Activated CD8-positive, alpha-beta memory T cell treated with anti-CD3 and anti-CD28 coated beads, Interleukin-2, amount 10 ng/mL, durations not matched to agents 7 days and 5 days (primary cell): ENCODE measurements at places on chromosomes 4 and X. TPM values are rescaled to one million over a fixed set of nuclear protein-coding genes. Genes with fewer than 3 reads are reported as not detected.

DNA sequence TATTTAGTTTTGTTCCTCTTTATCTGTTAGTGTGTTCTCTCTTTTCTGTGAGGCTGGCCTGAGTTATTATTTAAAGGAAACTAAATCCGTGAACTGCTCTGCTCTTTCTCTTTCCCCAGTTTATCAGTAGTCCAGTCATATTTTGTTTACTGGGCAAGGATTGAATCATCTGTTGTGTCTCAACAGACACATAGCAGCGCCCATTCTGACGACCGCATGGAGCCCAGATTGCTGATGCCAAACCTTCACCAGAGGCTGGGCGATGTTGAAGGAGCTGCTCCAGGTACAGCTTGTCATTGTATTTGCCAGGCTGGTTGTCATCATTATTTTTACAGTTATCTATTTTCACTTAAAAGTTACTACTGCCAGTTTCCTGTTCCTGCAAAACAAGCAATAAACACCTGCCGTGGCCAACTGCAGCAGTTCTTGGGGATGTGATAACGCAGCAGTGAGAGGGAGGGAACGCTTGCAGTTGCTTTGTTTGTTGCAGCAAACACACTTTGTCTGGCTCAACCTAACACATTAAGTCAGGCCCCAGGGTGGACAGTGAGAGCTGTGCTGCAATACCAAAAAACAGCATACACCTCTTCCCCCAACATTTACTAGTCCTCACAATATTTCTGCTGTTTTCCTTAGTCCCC lies 10.1 kb downstream of the REELD1 start:
- no peak for DNase-seq

Gene AFP
- total RNA-seq: not detected

DNA sequence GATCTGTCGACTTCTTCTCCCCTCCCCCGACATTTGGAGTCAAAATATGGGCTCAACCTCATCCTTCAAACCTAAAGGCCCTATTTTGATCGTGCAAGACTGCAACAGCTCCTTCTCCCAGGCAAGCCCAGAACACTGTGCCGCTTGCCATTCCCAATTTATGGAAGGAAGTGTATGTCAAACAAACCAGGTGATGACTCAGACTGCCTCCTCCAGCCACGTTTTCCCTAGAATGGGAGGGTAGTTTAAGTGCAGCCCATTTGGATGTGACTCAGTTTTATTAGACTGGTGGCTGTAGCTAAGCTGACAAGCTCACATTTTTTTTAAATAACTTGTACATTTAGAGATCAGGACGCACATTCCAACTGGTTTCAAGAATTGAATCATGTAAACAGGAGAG lies 570.4 kb upstream of the DIPK2B start:
- DNase-seq: no peak

GRCh38 chr4:145935253-145936141 lies 3.1 kb downstream of the ZNF827 start:
- DNase-seq: peak; percentile 69

DNA sequence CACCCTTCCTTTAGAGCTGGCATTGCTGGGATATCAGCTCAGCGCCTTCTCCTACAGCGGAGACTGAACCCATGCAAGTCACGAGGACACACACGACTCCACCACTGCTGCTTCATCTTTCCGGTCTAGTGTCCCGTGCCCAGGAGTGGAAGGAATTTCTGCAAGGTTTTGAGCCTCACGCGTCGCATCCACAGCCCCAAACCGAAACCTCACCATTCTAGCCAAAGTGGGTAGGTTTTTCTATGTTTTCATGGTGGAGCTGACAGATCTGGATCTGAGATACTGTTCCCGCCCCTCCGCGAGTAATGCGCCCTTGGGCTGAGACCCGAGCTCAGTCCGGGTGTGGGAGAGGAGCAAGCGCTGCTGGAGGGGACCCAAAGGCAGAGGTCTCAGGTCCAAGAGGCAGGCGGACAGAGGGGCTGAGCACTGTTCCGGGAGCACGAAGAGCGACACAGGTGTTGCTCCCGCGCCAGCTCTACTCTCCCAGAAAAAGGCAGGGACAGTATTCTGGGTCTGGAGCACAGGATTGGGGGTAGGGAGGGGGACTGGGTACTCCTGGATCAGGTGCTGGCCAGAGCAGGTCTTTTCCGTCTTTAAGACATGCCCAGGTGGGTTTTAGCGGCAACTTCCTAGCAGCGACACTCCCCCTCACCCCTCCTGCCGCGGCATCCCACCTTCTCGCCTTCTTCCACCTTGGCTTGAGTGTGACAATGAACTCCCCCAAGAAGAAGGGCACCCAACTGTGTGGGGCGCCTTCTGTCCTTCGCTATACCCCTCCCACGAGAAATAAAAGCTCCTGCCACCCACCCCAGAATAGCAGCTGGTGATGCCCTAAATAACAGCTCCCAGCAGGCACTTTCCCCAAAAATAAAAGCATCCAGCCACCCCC lies 1.8 kb downstream of the EPHA5 start:
- DNase-seq: no peak

Gene SLC10A3
- 24.3 TPM for total RNA-seq

- no peak for DNase-seq
Measured at GRCh38 chrX:78643096-78643495, 16.0 kb downstream of the RTL3 start.

- no peak for DNase-seq
Measured at GRCh38 chrX:83416273-83416672, 91.8 kb upstream of the POU3F4 start.

Gene SPANXA2
- not detected for total RNA-seq

- no peak for DNase-seq
Measured at GRCh38 chrX:12945494-12945893, 29.4 kb upstream of the TMSB4X start.

DNA sequence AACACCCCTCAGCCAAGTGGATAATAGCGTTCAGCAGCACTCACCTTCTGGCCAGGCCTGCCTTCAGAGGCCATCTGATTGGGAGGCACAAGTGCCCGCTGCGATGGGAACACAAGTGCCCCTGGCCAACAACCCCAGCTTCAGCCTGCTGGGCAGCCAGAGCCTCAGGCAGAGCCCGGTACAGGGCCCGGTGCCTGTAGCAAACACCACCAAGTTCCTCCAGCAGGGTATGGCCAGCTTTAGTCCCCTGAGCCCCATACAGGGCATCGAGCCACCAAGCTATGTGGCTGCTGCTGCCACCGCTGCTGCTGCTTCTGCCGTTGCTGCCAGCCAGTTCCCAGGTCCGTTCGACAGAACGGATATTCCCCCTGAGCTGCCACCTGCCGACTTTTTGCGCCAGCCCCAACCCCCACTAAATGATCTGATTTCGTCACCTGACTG lies 55.9 kb upstream of the MTM1 start:
- DNase-seq: no peak

Gene NEXMIF
- total RNA-seq: 0.06 TPM

DNA sequence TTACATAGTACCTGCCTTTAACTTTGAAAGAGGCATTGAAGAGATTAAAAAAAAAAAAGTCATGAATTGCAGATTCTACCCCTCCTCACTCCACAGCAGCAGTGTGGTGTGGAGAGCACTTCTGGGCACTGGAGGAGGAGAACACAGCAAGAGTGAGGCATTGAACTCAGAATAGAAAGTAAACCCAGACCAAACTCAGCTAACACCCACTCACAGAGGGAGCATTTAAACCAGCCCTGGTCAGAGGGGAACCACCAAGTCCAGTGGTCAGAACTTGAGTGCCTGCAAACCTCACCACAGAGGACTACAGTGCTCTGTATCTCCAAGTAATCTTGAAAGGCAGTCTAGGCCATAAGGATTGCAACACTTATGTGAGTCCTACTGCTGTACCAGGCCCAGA lies 15.6 kb upstream of the UGT2A1 start:
- DNase-seq: no peak

DNA sequence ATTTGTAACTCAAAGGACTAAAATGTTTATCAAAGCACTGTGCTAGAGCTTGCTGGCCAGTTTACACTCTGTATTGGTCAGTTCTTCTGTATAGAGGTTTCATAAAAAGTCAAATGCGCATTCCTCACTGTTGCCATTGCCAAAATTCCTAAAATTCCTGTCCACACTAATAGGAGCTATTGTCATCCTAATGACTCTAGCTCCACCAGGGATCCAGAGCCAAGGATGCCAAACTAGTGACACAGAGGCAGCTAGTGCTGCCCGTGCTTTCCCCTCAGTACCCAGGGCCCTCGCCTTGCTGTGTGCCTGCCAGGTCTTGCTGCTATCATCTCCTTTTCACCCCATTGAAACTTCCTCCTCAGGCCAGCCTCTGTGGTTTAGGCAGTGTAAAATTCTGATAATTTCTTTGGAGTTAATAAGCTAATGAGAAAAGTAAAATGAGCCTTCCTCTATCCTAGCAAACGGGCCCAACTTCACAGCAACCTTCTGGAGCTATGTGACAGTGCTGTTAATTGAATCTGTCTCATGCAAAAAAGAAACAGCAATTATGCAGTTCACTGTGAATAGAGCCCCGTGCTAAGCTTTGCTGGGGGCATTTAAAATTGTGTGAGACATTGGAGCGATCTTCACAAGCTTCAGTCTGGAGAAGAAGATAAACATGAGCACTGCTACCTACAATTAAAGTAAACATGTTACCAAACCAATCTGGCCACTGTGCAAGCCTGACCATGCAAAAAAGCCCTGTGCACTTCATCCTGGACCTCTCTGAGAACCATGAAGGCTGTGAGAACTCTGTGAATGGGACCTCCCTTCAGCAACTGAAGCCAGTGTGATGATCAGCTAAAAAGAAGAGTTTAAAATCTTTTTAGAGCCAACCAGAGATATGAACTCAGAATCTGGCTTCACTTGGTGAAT lies 43.1 kb upstream of the FGF2 start:
- no peak for DNase-seq

DNA sequence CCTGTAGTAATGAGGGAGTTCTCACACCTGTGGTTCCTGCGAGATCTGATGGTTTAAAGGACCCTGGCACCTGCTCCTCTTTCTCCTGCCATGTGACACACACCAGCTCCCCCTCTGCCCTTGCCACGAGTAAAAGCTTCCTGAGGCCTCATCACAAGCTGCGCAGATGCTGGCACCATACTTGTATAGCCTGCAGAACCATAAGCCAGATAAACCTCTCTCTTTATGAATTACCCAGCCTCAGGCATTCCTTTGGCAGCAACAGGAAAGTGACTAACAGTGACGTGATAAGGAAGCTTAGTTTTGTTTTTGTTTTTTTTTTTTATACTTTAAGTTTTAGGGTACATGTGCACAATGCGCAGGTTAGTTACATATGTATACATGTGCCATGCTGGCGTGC lies 130.9 kb downstream of the AFAP1 start:
- DNase-seq: no peak

DNA sequence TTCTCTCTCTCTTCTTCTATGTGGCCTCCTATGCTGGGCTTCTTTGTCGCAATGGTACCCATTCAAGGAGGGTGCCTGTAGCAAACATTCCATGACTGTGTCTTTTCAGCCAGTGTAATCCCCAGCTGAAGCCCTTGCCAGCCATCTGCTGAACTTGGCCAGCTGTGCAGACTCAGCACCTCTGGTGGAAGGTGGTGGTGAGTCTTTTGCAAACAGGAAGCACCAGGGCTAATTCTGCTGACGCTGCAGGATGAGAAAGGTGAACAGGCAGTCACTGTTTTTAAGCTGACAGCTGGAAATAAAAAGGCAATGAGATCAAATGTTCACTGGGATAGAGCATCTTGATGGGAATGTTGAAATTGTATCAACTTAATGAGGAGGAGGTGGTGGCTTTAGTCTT lies 298.7 kb upstream of the CLNK start:
- no peak for DNase-seq

DNA sequence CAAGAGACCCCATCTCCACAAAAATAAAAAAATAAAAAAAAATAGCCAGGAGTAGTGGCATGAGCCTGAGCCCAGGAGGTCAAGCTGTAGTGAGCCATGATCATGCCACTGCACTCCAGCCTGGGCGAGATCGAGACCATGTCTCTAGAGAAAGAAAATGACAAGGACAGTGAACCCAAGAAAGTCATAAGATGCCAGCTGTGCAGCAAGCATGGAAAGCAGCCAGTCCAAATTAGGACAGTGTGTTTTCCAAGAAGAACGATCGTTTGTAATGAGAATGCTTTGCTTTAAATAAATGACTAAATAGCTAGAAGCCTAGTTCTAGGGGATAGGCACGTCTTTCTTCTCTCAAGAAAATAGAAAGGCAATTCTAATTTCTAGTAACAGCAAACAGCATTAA lies 58.4 kb upstream of the MSANTD1 start:
- DNase-seq: peak; percentile 11

Gene CLNK
- 0.61 TPM for total RNA-seq

- DNase-seq: peak; percentile 47
Measured at GRCh38 chr4:169269916-169270809, 593 bp downstream of the SH3RF1 start.

- DNase-seq: no peak
Measured at GRCh38 chr4:1325681-1326635, 21.1 kb upstream of the UVSSA start.

DNA sequence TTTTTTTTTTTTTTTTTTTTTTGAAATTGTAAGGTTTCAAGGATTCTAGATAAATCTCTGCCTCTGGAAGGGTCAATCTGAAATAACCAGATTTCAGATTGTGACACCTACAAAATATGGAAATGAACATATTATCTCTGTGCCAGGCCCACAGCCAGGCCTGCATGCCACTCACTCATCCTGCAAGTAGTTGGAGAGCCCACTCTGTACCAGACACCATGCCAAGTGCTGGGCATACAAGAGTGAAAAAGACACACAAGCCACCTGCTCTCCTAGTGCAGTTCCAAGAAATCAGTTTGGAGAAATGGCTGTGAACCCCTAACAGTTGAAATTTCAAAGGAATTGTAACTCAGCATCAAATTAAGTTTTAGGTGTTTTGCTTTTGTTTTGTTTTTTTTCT lies 145.9 kb upstream of the NOCT start:
- DNase-seq: no peak

Gene LANCL3
- total RNA-seq: 0.38 TPM

- no peak for DNase-seq
Measured at GRCh38 chr4:102322736-102323135, 22.5 kb downstream of the SLC39A8 start.

Gene DCAF12L1
- total RNA-seq: not detected

DNA sequence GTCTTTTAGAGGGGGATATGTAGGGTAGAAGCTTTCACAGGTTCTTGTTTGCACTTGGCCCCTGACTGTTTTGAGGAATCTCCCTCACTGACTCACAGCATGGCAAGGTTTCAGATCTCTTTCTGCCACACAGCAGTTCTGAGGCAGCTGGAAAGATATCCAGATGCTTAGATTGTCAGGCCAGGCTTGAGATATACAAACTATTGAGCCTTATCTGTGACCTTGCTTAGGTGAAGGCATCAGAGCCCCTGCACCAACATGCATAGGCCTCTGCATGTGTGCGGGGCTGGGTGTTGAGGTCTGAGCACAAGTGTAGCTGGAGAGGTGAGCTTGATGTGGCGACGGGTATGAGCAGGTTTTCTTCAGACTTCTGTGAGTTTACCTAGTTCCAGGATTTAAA lies 80.9 kb upstream of the MSANTD1 start:
- DNase-seq: no peak

Gene CT55
- not detected for total RNA-seq

Gene CXorf38
- total RNA-seq: 23.7 TPM

Gene MAGEA11
- not detected for total RNA-seq

DNA sequence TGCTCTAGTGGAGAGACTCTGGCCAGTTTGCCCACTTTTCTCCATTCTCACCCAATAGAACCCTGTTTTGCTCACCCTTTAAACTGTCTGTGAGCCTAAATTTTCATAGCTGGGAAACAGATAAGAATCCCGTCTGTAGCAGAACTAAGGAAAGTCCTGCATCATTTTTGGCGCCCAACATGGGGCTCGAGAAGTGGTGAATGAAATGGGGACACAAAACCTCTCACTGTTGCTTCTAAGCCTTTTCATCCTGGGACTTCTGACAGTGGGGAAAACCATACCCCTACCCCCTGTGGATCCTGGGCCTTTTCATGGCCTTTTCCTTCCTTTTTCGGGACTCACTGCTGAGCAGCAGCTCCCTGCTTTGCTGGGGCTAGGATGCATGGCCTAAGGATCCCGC lies 189.9 kb downstream of the INPP4B start:
- DNase-seq: no peak
